ENCODE measurements at places on chromosomes 7 and 10.

GRCh38 chr7:71325151-71325550 is 193.2 kb downstream of the GALNT17 start:
- no peak for DNase-seq

GRCh38 chr7:120920591-120921274 is 29.8 kb upstream of the ING3 start:
- DNase-seq, result no peak

DNA sequence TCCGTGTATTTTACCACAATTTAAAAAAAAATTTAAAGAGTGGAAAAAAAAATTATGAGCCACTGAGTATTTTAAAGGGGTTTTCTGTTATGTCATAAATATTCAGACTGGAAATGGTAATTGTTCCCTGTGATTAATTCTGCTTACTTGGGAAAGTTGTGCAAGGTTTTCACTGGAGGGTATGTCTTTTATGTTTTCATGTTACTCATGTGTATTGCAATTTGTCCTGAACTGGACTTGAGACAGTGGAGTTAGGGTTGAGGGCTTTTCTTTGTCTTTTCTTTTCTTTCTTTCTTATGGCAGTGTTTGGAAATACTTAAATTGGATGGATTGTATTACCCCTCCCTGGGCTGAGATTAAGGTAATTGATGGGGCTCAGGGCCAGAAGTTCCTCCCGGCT is 257.7 kb downstream of the BAMBI start:
- DNase-seq, result no peak

- DNase-seq, result no peak
Observed at GRCh38 chr10:125802131-125802530, 20.9 kb downstream of the UROS start.

DNA sequence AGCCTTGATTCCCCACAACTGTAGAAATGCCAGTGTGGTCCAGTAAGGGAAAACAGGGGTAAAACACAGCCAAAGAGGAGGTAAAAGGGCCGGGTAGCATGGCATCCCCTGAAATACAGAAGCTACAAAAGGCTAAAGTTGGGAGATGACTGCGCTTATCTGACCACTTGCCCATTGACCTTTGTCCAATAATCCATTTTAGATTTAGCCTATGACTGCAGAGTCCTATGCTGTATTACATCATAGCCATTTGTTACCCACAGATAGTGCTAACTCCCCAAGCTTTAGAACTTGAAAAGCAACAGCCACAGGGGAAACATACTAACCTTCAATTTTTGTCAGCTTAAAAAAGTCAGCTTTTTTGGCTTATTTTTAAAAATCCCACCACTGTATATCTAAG is 26.2 kb downstream of the MTPN start:
- DNase-seq, result no peak

DNA sequence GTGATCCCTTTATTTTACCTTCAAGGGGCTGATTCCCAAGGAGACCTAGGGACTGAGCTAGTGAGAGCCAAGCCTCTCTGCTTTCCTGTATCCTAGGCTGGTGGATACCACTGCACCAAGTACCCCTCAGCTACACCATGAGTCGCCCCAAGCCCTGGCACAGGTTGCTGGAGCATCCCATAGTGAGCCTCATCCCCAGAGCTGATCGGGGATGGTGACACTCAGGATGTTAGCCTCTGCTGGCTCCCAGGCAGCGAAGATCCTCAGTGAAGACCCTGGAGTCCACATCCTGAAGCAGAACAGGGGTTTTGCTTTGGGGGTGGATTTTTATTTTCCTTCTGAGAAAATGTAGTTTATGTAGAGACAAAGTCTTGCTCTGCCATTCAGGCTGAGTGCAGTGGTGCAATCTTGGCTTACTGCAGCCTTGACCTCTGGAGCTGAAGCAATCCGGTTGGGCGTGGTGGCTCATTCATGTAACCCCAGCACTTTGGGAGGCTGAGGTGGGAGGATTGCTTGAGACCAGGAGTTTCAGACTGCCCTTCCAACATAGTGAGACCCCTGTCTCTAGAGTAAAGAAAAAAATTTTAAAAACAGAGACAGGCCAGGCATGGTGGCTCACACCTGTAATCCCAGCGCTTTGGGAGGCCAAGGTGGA is 12.5 kb upstream of the ZNF212 start:
- DNase-seq, result no peak

GRCh38 chr7:106010331-106010730 is 47.3 kb downstream of the CDHR3 start:
- DNase-seq, result no peak

GRCh38 chr10:34494012-34494411 is 321.1 kb downstream of the PARD3 start:
- peak; percentile 77 for DNase-seq
